ENCODE measurements at places on chromosomes 12 and 14.

GRCh38 chr14:37318938-37319337, 121.2 kb downstream of the MIPOL1 start:
- DNase-seq = no peak

GRCh38 chr12:115044073-115044472, 360.1 kb upstream of the TBX3 start:
- no peak for DNase-seq

GRCh38 chr12:116790066-116790465, 52.0 kb downstream of the RNFT2 start:
- DNase-seq = no peak

- no peak for DNase-seq
These were observed 3.3 kb upstream of the SLC22A17 start for GRCh38 chr14:23355871-23356435.

GRCh38 chr14:21498540-21499526, 12.3 kb downstream of the METTL3 start:
- DNase-seq = no peak

DNA sequence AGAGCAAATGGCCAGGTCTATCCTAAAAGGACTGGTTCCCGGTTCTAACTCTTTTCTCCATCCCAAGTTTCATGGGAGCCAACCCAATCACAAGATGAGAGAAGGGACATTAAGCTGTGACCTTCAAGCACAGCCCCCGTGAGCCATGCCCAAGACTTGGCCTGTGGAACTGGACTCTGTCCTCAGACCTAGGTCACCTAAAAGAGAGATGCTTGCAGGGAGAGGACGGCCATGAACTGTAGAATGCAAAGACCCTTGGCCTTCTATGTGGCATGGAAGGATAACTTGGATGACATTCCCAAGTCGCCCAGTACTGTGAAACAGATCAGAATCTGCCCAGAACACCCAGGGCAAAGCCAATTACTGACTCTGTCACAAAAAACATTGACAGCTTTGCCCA, 263.5 kb downstream of the DPF3 start:
- no peak for DNase-seq

DNA sequence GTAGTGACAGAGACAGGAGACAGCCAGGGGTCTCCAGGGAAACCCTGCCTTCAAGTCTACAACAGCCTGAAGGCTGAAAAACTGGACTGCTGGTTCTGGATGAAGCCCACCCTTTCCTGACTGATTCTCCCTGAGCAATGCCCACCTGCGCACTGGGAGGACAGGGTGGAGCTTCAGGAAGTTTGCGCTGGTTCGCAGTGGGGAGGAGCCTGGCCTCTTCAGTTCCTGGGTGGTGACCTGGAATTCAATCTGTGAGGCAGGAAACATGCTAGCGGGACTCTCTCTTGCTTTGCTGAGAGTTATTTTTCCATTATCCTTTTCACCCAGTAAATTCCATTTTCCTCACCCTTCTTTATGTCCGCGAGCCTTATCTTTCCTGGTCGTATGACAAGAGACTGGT, 600.8 kb downstream of the TRHDE start:
- DNase-seq = no peak

- no peak for DNase-seq
These were observed 172.8 kb upstream of the KITLG start for GRCh38 chr12:88753066-88753465.

DNA sequence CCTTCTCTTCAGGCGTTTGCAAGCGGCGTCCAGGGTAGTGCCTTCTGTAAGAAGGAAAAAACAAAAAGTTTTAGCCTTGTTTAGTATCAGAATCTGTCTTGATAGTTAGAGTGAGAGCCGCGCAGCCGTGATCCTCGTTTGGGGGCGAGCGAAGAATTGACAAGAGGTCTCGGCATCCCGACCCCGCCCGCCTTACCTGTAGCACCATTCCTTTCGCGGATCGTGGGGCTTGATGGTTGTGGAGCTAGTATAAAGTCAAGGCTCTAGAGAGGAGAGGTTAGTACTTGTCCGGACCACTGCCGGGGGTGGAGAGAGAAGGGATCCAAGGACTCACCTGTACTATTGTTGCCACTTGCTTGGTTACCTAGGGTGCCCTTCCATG, 494 bp downstream of the TMTC3 start:
- DNase-seq = no peak

DNA sequence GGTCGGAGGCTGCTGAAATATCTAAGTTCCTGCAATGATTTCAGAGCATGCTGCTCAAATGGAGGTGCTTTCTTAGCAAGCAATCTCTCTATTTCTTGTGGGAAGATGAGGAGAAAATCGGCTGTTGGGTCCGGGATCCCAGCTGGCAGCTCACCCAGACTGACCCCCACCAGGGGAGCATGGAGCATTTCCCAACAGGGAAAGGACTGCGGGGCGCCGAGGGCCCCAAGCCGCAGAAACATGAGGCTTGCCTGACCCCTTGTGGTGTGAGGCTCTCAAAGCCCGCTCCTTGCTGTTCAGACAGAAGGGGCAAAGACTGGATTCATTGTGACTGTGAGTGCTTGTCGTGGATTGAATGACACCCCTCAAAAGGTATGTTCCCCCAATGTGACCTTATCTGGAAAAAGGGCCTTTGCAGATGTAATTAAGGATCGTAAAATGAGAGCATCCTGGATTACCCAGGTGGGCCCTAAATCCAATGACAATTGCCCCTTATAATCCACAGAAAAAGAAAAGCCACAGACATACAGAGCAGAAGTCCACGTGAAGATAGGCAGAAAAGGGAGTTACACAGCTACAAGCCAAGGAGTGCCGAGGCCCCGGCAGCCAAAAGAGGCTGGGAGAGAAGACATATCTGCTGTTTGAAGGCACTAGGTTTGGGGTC, 116.3 kb upstream of the VASH1 start:
- peak; percentile 4 for DNase-seq

GRCh38 chr12:121214855-121215745, 5.2 kb downstream of the P2RX4 start:
- DNase-seq = peak; percentile 79

- no peak for DNase-seq
These were observed 769 bp upstream of the ZNF740 start for GRCh38 chr12:53179687-53180219.

DNA sequence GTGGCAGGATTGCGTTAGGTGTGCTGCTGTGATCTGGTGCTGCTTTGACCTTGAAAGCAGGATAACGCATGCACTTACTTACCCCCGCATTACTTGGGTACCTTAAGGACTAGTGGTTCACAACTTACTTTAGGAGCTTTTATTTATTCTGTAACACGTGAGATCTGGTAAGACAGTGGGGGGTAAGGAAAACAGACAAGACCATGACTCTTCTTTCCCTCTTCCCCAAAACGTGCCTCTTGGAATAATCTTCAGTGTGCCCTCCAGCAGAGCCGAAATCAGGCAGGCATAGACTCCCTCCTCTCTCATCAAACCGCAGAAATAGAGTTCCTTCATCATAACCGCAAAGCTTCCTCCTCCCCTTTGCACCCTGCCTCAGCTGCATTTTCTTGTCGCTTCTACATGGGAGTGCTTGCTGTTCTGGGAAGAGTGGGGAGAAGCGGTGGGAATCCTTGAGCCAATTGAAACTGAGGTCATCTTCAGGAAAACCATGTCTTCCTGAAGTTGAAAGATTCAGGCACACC, 43.4 kb downstream of the RAD52 start:
- DNase-seq = no peak

- DNase-seq = no peak
These were observed at the start of gene KCNJ8 for GRCh38 chr12:21774358-21775132. Gene KCNJ8 (minus strand): TSS chr12:21774706. CDS start chr12:21773616, 1,090 bp downstream.

GRCh38 chr14:70955543-70956480, 48.6 kb downstream of the PCNX1 start:
- DNase-seq = peak; percentile 17

DNA sequence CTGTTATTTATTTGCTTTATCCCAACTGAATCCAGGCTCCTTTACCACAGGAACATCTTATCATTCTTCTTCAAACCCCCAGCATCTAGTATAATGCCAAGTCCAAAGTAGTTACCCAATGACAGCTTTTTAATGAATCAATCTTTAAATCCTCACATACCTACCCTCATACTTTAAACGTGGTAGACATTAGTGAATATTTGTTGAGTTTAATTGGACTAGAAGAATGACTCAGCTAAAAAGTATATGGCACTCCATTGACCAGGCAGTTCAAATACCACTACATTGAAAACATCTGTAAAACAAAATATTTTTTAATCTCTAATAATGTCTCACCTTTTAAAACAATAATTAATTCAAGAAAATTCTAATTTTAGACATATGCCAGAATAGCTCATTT, 98.1 kb downstream of the ZFC3H1 start:
- DNase-seq = no peak

DNA sequence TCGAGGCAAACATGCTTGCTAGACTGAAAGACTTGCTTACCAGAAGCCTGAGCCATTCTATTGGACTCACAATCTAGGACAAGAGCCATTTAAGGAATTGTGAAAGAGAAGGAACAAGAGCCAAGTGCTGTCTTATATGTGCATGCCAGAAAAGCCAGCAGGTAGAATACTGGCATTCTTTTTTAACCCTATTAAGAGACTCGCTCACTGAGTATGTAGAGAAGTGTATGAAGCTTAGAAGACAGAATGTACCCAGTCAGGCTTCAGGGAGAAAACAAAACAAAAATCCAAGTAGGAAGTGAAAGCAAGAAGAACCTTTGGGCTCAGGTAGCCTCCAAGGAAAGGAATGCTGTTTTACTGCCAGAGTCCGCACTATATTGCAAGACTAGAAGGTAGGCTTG, 65.9 kb downstream of the DCAF5 start:
- no peak for DNase-seq

- peak; percentile 73 for DNase-seq
These were observed 155.5 kb upstream of the KRR1 start for GRCh38 chr12:75666939-75667334.

- no peak for DNase-seq
These were observed 887.4 kb upstream of the NOVA1 start for GRCh38 chr14:27485193-27485592.

DNA sequence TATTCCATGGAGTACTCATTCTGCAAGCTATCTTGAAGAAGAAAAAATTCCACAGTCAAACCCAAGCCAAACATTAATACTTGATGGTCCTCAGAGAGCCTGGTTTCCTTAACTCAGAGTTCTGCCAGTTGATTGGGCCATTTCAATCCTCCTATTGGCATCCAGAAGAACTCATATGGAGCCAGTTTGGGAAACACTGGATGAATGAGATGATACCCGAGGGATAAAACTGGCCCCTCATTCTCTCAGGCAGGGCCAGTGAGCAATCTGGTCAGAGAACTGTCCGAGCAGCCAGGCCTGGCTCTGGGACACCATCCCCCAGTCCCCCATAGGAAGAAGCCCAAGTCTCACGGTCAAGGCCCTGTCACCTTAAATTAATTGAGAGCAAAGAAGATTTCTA, 48.8 kb downstream of the NUAK1 start:
- DNase-seq = no peak

DNA sequence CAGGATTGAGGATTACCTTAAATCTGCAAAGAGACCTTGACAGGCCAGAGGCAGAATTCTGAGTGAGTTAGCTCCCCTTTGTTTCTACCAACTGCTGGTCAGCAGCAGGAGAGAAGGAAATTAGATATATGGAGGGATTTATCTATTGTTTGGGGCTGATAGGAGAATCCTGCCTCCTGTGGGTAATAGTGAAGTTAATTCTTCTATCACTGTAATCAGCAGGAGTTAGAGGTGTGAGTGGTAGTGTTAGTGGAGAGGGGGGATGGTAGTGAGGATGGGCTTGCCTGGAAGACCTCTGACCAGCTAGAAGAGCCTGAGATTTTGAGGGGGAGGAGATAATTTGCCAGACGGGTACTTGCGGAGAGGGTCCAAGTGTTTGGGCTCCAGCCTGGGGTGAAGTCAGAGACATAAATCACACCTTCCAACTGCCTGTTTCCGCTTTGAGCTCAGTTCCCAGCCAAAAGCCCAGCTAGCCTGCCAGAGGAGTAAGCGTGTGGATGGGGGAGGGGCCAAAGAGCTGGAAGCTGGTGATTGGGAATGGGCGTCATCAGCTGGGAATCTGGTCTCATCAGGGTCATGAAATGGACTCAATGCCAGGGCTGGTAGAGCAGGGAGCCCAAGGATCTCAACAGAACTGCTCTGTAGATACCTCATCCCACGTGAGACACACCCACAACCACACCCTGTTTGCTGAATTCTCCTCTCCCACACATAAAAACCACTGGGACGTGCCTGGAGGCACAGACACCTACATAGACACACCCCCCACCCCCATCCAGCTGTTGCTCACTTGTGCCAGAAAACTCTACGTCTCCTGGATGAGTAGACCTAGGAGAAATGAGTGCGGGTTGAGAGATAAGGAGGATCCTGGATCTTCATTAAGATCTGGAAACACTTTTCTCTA, 13.1 kb upstream of the ITGA5 start:
- peak; percentile 70 for DNase-seq

DNA sequence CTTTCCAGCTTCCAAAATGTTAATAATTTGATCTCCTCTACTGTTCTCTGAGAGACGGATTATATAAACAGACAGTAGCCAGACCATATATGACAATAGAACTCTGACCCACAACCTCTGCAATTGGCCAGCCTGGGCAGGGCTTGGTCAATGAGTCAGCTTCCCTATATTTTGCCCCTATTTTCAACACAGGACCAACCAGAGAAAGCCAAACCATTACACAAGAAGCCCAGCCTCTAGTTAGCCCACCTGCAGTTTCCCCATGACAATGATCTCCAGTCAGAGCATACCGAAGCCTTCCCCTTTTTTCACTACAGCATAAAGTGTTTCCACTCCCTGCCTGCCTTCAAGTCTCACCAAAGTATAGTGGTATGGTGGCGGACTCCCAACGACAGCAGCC, 7.6 kb upstream of the EXD2 start:
- no peak for DNase-seq

- peak; percentile 97 for DNase-seq
These were observed 734 bp downstream of the FOXN3 start for GRCh38 chr14:89416002-89416995.

DNA sequence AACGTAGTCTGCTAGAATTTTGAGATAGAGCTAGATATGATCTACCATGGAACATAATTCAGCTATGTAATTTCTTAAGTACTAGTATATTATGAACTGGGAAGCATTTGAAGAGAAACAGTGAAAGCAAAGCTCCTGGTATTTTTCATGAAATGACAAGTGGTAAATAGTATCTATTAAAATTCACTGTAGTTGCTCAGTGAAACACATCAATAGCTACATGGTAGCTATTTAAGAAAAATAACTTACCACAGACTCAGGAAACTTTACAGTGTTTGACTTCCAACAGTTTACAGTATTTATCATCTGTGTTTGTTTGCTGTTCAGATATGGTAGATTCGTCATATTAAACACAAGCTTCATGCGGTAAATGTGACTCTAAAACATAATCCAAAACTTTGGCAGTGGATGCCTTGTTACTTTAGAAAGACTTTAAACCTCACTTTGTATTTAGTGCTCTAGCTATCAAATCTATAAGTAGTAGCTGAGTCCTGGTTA, 25.2 kb downstream of the WNK1 start:
- DNase-seq = no peak

GRCh38 chr14:96792003-96792402, 5.2 kb upstream of the VRK1 start:
- no peak for DNase-seq

- no peak for DNase-seq
These were observed 214.9 kb downstream of the CNTN1 start for GRCh38 chr12:40907115-40907527.

Measured in stromal cell of bone marrow (primary cell).